Upper lobe of right lung (tissue), 1 donor: ENCODE measurements at places on chromosomes 16 and 17. TPM values are rescaled to one million over a fixed set of nuclear protein-coding genes. Genes with fewer than 3 reads are reported as not detected.

DNA sequence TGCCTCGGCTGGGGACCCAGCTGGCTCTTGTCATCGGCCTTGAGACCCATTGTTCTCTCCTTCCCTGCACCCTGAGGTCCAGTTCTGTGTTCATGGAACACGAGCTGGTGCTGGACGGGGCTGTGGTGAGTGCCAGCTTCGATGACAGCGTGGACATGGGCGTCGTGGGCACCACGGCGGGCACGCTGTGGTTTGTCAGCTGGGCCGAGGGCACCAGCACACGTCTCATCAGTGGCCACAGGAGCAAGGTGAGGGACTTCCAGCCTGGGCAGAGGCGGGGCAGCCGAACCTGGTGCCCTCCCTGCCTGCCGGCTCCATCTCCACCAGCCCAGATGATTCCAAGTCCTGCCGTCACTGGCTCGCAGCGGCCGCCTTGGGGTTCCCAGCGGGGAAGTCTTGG lies 5.3 kb upstream of the RHOT2 start:
- no peak for DNase-seq

- DNase-seq = no peak
Measured at GRCh38 chr16:85463672-85464382, 149.3 kb upstream of the GSE1 start.

GRCh38 chr17:29045734-29046472 lies 3.0 kb downstream of the PIPOX start:
- no peak for DNase-seq

DNA sequence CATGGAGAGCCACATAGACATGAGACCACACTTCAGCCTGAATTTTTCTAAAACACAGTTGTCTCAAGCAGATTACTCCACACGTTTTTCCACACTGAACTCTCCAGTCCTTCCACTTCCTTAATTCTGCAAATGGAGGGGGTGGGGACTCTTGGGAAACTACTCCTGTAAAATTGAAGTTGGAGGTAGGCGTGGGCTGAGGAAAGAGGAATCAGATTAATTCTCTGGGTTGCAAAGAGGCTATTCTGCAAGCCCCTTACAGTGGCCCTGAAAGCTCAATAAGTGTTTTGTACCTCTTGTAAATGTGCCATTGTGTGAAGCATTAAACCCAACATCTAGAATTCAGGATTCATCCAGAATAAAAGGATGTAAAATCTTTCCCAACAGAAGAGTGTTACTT lies 9.6 kb downstream of the MARVELD3 start:
- DNase-seq = no peak

DNA sequence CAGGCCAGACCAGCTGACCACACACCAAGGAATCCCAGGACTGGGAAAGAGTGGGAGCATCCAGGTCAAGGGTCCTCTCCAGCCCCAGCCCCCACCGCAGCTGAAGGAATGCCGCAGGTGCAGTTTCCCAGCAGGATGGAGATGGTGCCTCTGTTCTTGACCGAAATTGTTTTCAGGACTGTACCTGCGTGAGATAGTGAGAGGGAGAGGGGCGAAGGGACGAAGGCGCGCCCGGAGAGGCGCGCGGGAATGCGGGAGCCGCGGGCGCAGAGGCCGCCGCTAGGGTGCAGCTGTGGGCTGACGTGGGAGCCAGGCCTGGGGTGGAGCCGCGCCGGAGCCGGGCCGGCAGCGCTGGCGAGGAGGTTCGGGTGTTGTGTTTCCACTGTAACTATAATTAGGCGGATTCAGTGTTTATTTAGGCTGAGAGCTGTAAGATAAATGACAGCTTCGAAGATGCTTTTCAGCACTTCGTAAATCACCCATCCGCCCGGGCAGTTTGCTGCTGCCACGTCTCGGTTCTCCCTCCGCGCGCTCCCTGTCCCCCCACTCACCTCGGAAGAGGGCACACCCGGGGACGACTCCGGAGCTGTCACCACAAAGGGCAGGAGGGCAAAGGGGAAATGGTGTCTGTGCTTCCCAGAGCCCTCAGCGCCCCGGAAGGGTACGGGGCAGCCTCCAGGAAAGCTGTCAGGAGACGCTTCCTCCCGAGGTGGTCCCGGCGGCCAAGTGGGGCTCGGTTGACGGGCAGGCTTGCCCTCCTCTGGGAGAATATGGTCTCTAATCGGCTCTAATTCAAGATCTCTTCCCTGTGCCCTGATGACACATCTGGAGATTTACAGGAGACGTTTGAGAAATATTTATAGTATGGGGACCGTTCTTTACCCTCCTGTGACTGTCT lies 38.2 kb downstream of the HOXB1 start:
- peak; percentile 84 for DNase-seq

GRCh38 chr16:75537776-75538175 lies 1.9 kb upstream of the CHST5 start:
- no peak for DNase-seq

GRCh38 chr17:67491009-67491680 lies 114.1 kb downstream of the PITPNC1 start:
- DNase-seq = peak; percentile 87

DNA sequence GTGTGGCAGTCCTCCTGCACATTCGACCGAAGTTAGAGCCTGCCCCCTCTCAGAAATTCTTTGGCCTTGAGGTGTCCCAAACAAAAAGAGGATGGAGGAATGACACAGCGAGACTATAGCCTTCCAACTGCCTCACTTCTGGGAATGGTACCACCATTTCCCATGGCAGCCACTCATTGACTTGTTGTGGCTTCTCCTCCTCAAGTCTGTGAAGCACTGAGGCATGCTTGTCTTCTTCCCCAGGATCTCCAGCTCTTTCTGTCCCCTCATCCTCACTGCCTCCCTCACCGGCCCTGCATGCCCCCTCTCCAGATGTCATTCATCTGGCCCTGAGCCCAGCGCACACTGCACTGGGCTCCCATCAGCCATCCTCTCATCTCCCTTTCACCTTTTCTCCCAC lies 43.7 kb upstream of the DNAH9 start:
- DNase-seq = no peak

DNA sequence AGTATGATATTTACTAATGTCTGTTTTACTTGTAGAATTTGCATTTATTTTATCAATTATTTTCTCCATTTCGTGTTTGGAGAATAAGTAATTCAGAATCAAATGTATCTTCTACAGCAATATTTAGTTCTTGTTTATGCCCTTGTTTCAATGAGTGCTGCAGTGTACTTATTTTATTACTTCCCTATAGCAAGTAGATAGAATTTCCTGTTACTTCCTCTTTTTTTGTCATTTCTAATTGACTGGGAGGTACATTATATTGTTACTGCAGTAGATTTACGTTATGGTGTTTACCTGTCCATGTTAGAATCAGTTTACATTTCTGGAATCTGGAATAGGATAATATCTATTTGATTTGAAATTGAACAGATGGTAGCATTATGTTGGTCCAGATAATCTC lies 71.2 kb downstream of the OMG start:
- DNase-seq = no peak

- DNase-seq = no peak
Measured at GRCh38 chr16:10078541-10078949, 103.7 kb downstream of the GRIN2A start.

- DNase-seq = no peak
Measured at GRCh38 chr17:67629971-67630320, 87.8 kb upstream of the NOL11 start.

TMC8 gene
- total RNA-seq = 26.6 TPM

SHCBP1 gene
- total RNA-seq = 1.0 TPM

DPEP2 gene
- total RNA-seq = 16.4 TPM

CACNA1G gene
- total RNA-seq = not detected

WNT9B gene
- total RNA-seq = 2.0 TPM
